Ureter (tissue), 1 donor: ENCODE measurements at places on chromosomes 5 and 9. TPM values are rescaled to one million over a fixed set of nuclear protein-coding genes. Genes with fewer than 3 reads are reported as not detected.

DNA sequence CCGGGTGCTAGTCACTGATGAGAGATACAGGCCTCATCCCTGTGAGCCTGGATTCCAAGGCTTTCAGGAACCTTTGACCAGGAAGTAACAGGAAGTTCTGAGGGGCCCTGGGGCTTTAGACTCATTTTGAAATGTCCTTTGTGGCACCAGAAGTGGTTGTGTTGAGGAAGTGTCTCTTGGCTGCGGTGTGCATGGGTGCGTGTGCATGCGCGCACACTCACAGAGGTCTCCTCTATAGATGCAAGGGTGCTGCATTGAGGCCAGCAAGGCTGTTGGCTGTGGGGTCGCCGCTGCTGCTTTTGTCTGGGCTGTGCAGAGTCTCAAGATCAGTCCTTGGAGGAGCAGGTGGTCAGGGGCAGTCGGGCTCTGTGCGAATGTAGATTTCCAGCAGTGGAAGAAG is 7.6 kb downstream of the RAB24 start:
- DNase-seq: no peak

The GPBP1 gene
- 98.5 TPM for total RNA-seq

DNA sequence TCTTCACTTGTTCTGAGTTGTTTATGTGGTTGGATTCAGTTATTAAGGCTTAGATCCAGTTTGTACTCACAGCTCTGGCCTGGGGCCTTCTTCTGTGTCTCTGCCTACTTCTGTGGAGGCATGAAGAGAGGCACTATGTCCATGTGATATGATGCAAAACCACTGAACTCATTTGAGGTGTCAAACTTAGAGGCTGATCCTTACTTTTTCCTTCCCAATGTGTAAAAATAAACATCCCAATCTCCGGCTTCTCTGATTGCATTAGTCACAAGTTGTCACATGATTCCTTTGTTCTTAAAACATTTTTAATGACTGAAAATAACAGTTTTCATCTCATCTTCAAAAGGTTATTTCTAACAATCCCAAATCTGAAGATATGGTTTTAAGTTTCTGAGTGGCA is 276.0 kb upstream of the RGMB start:
- no peak for DNase-seq

DNA sequence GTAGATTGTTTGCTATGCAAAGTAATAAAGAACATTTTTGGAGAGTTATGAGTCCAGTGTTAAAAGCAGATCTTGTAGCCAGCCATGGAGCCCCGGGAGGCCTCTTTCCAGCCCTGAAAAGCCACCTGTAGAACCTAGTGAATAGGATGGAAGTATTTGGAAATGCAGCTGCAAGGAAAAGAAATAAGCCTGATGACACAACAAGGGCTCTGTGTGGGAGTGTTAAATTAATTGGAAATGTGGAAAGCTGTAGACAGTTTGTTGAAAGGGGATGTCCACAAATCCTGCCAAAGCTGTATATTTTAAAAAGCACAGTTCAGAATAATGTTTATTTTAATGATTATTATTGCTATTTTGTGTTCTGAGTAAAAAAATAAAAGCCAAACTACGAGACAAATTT is 152.5 kb upstream of the GHR start:
- DNase-seq: no peak

The SLC36A3 gene
- not detected for total RNA-seq

The BARHL1 gene
- not detected for total RNA-seq

The NR2F1 gene
- 64.4 TPM for total RNA-seq

- no peak for DNase-seq
Observed at GRCh38 chr5:142947427-142947709, 177.2 kb downstream of the ARHGAP26 start.

- DNase-seq: no peak
Observed at GRCh38 chr5:58235299-58235698, 224.6 kb downstream of the PLK2 start.

The PTGS1 gene
- 12.5 TPM for total RNA-seq

GRCh38 chr9:121133104-121133816 is 58.5 kb downstream of the CNTRL start:
- DNase-seq: peak; percentile 72

The FAT2 gene
- total RNA-seq: 65.1 TPM

GRCh38 chr5:17185773-17186172 is 31.7 kb upstream of the BASP1 start:
- no peak for DNase-seq

The CLPTM1L gene
- 73.4 TPM for total RNA-seq

DNA sequence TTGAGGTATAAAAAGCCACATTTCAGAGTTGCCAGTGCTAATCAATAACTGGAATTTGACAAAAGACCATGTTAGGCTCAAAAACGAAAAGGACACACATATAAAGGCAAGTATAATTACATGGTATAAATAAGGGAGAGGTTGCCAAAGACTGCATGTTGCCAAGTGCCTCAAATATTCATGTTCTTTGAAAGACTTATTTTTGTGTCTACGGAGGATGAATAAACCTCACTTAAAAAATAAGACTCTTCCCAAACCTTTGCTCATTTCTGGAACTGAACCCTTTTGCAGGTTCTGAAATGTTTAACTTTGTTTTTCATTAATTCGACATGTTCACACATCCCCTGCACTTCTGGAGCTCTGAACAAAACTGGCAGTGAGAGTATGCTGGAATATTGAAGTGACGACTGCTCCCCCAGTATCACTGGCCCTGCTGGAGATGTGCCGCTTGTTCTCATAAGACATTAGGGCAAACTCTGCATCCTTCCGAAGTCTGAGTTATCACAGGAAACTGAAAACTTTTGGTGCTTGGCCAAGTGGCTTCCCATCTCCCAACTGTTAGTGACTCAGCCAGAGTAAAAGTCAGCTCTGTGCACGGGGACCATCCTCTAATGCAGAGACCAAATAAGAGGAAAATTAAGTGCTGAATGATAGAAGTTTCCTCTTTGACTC is 336.8 kb downstream of the GLIS3 start:
- DNase-seq: peak; percentile 48

DNA sequence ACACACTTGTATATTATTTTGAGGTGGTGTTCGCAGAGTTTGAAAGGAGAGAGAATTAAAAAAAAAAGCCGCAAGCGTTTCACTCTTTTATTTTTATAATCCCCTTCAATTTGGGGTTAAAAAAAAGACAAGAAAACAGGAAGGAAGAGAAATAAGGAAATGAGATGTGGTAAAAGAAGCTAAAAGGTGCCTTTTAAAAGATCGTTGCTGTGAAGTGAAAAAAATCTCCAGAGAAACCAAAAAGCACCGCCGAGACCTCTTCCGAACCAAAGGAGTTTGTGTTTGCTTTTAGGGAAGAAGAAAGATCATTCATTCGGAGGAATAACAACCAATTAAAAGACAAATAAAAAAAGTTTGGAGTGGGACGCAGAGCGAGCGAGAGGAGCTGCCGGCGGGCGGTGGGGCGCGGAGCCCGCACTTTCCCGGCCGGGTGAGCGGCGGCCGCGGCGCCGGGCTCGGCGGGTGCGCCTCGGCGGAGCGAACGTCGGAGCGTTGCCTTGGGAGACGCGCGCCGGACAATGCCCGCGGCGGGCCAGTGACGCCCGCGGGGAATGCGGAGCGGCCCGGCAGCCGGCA is 355 bp downstream of the TLE4 start:
- DNase-seq: no peak

The GDA gene
- 6.6 TPM for total RNA-seq

DNA sequence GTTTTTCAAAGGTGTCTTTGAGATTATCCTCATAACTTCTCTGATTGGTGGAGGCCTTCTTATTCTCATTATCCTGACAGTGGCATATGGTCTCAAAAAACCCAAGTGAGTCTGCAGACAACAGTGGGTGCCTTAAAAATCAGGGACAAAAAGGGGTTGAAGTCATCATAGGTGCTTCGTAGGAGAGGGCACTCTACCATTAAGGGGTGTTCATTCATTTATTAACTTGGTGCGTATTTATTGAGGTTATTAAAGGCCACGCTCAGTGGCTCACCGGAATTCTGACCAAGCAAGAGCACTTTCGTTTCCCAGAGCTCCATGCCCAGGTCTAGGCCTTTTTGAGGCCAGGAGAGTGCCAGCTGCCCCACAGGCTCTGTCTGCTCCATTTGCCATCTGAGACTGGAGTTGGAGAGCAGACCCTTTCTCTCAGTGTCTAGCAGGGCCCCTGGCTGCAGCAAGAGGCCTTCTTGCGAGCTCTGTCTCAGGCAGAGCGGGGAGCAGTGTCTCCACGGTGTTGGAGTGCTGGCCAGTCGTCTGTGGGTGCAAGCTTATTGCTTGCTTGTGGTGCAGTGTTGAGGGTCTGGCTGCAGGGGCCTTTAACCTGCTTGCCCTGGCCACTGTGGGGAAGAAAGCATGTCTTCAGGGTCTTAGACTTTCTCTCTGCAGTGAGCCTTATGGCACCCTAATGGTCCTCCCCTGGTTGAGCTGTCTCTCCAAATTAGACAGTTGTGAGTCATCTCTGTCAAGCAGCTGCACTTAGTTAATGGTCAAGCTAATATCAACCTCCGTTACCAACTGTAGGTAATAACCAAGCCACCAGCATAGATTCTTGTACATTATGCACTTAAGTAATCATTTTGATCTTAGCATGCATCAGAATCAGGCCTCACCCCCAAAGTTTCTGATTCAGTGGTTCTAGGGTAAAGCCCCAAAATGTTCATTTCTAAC is 62.6 kb downstream of the IL31RA start:
- DNase-seq: no peak

The FABP6 gene
- 6.2 TPM for total RNA-seq

The NUTM2F gene
- not detected for total RNA-seq

- DNase-seq: no peak
Observed at GRCh38 chr5:50958852-50959457, 292.5 kb downstream of the PARP8 start.

DNA sequence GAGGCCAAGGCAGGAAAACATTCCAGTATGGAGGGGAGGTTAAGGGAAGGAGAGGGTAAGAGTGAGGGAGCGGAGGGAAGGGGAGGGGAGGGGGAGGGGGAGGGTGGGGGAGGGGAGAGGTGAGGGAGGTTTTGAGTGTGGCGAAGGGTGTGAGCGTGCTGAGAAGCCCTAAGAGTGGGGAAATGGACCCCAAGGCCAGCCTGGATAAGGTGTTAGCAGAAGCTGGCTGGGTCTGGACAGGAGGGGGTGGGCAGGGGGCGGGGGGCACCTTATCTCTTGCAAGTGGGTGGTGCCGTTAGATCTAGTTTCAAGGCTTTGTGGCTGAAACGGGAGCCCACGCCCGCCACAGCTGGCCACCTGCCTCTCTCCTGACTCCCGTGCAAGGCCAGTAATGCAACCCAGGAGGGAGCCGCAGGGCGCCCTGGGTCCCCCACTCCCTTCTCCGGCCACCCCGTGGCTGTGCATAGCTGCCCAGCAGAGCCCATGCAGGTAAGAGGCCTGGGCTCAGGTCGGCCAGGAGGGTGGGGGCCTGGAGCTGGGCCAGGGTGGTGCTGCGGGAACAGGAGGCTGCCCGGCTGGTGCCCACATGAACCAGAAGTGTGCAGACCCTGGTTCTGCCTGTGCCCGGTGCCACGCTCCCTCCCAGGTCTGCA is 677 bp downstream of the RNF224 start:
- no peak for DNase-seq

The UBTD2 gene
- total RNA-seq: 14.6 TPM

DNA sequence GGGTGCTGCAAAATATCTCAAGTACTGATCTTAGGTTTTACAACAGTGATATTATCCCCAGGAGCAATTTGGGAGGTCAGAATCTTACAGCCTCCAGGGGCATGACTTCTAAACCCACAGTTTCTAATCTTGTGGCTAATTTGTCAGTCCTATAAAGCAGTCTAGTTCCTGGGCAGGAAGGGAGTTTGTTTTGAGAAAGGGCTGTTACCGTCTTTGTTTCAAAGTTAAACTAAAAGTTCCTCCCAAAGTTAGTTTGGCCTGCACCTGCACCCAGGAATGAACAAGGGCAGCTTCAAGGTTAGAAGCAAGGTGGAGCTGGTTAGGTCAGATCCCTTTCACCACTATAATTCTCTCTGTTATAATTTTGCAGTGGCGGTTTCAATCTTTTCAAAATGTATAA is 81.7 kb downstream of the SFXN1 start:
- DNase-seq: no peak

GRCh38 chr5:163695830-163696578 is 190.6 kb downstream of the MAT2B start:
- peak; percentile 41 for DNase-seq

The TJP2 gene
- 197 TPM for total RNA-seq

DNA sequence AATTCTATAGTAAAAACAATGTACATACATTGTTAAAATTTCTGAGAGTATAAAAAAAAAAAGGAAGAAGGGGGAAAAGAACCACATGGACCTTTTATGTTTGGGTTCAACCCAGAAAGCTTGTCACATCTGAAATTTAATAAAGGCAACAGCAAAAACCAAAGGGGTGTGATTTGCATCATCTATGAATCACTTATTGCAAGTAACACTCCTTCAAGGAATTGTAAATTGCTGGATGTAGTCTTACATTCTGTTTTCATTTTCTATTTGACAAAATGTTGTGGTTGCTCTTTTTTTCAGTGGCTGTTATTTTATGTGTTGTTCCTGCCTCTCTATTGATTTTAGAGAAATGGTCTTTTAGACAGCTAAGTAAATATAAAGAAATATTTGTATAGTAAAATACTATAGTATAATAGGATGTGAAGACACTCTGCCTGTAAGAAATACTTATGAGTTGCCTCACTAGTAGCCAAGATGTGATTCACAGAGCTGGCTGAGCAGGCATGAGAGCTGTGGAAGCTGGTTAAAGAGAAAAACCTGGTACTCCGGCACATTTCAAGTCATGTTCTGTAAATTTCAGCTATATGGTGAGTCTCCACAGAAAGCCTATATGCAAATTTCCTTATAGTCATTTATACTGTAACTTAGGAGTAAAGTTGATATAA is 131.1 kb upstream of the CNTLN start:
- DNase-seq: no peak

DNA sequence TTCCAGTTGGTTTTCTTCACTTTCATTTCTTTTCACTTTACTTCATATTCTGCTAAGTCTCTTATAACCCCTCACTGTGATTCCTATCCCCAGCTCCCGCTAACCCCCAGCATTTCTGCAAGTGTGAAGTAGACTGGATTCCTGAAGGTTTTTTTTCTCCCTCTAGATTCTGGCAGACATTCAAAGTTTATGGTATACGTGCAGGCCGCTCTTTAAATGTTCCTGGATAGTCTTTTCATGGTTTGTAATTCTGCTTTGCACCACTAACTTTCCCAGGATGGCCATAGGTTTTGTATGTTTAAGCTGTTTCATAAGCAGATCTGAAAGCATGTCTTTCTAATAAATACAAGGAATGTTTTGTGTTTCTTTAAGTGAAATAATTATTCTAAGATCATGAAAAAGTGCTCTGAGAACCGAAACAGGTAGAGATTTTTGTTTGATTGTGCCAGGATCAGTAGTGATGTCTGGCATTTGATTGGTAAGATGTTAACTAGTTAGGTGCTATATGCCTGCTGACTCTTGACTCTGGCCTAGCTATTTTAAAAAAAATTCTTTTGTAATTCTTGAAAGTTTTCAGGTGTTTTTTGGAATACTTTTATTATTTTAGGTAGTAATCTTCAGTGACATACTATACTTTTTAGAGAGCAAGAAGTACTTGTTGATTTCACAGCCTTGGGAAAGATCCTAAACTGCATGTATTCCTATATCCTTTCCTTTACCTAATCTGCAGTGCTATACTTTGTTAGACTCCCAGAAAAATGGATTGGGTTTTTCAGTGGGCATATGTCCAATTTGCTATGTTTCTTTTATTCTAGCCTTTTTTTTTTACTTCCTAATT is 29.7 kb downstream of the CNOT6 start:
- DNase-seq: no peak

The ZBED3 gene
- 14.7 TPM for total RNA-seq
